ENCODE measurements at places on chromosomes 5 and 9.

GRCh38 chr5:95256991-95257390 lies 27.9 kb downstream of the MCTP1 start:
- DNase-seq = no peak

DNA sequence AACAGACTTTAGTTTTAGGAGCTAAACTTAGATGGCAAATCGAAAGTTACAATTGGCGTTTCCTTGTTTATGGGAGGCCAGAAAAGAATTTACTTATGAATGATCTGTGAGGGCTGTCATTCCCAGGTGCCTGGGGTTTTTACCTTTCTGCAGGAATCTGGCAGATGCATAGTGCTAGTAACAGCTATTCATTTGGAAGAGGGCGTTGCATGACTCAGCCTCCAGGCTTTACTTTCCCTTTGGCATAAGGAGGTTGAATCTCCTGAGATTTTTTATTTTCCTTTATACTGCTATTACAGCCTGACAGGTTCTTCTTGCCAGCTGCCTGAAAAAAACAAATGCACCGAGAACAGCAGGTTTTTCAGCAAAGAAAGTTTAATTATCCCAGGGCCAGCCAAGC lies 30.0 kb downstream of the CARD6 start:
- no peak for DNase-seq

DNA sequence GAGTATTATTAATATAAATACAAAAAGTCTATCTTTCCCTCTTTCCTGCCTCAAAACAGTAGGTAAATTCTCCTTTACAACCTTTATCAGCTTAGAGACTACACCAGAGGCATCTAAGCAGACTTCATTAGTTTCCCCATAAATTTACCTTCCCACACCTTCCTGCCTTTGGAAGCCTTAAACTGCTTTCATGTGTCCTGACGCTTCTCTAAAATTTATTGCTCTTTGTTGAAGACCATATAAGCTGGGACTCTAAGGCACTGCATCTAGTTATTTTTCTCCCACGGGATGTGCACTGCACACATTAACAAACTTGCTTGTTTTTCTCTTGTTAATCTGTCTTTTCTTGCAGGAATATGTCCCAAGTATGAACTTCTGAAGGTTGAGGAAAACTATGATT lies 51.8 kb downstream of the DEPDC1B start:
- DNase-seq = no peak

GRCh38 chr9:87494970-87495471 lies 2.6 kb upstream of the DAPK1 start:
- DNase-seq = no peak

GRCh38 chr5:52743012-52743411 lies 44.7 kb upstream of the ITGA1 start:
- peak; percentile 39 for DNase-seq

GRCh38 chr5:166341740-166342337 lies 1949.6 kb upstream of the WWC1 start:
- DNase-seq = no peak

- no peak for DNase-seq
These were observed 1.4 kb upstream of the CTNNAL1 start for GRCh38 chr9:109014608-109015280.

DNA sequence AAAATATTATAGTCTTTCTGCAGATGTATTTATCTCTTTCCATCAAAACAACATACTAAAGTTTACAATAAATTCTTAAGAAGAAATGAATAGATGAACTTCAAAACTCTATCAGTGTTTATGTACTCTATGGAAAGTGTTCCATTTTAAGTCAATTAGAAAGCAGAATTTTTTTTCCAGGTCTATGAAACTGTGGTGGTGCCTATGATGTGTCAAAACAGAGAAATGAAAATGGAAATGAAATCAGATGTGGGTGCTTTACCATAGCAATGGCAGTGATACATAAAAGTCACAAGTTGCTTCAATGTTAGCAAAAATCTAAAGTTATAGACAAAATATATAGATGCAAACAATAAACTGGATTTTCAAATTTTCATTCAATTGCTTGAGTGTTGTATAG lies 97.3 kb downstream of the PTCH1 start:
- no peak for DNase-seq

DNA sequence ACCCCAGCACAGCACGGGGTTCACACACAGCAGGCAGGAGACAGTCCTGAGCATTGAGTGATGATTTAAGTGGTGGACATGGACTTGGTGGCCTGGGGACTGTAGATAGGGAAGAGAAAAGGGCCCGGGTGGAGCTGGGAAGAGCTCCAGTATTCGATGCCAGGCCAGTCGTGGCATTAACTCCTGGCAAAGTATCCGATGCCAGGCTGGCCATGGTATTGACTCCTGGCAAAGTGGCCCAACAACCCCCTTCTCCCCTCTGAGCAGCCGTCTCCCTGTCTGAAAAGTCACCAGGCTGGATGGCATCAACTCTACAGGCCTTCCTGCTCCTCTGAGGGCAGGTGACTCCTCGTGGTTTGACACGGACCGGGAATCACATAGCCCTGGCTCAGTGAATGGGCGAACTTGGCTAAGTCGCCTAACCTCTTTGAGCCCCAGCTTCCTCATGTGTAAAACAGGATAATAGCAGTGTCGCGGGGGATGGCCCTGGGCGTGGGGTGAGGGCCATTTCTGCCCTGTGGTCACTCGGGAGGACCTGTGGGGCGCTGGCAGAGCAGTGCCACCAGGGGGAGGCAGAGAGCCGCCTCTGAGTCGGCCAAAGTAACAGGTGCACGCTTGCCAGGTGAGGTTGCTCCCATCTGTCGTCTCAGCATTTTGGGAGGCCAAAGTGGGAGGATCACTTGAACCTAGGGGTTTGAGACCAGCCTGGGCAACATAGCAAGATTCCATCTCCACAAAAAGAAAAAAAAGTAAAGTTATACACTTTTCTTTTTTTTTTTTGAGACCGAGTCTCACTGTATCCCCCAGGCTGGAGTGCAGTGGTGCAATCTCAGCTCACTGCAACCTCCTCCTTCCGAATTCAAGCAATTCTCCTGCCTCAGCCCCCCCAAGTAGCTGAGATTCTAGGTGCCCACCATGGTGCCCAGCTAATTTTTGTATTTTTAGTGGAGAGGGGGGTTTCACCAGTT lies 5.7 kb upstream of the SEC16A start:
- DNase-seq = peak; percentile 69

GRCh38 chr9:65449423-65449822 lies 164.4 kb upstream of the FOXD4L5 start:
- no peak for DNase-seq

GRCh38 chr9:85895685-85896084 lies 45.3 kb upstream of the NAA35 start:
- DNase-seq = no peak

GRCh38 chr5:34886392-34887119 lies 28.7 kb downstream of the RAD1 start:
- no peak for DNase-seq

- no peak for DNase-seq
These were observed 505.1 kb downstream of the TLR4 start for GRCh38 chr9:118209343-118209742.

GRCh38 chr5:45410304-45410995 lies 285.7 kb downstream of the HCN1 start:
- no peak for DNase-seq

DNA sequence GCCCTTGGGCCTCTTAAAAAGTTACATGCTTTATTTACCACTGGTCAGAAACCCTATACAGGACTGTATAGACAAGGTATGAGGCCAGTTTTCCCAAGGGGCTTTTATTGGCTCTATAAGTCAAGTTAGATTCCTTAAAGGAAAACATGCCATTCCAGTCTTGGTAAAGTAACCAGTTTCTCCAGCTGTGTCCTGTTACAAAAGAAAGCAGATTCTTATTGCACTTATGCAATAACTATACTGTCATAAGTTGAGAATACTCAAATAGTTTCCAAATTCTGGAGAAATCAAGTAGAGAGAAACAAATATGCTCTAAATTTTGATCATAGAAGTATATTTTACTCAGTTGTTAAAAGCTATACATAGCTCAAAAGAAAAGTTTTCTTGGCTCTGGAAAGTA lies 47.2 kb downstream of the PTGS1 start:
- DNase-seq = no peak

GRCh38 chr9:118693645-118694044 lies 675.6 kb downstream of the BRINP1 start:
- no peak for DNase-seq

DNA sequence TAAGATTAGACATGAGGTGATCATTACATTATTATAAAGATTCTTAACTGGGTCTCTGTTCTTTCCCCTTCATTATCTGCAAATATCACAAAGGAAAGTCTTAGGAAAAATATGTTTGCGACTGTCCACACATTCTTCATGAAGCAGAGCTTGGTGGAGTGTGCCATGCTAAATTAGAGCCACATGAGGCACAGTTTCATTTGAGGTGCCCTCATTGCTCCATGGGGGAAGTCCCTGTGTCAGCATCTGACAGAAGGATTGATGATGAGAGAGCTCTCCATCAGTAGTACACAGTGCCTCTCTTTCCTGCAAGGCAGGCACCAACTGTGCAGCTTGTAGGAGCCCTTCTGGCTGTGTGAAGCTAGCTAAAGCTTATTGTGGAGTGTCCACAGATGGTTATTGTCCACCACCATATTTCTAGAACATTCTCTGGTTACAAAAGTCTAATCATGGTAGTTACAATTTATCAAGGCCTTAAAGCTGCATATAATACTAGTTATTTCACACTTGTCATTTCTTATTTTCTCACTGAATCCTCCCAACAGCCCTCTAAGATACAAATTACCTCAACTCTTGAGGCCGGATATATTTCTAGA lies 63.9 kb downstream of the C9orf152 start:
- no peak for DNase-seq

- no peak for DNase-seq
These were observed 102.0 kb downstream of the LPAR1 start for GRCh38 chr9:110936237-110936636.

GRCh38 chr5:10735569-10736276 lies 25.3 kb downstream of the DAP start:
- DNase-seq = no peak

GRCh38 chr5:9538504-9538903 lies 7.4 kb downstream of the SEMA5A start:
- DNase-seq = no peak

DNA sequence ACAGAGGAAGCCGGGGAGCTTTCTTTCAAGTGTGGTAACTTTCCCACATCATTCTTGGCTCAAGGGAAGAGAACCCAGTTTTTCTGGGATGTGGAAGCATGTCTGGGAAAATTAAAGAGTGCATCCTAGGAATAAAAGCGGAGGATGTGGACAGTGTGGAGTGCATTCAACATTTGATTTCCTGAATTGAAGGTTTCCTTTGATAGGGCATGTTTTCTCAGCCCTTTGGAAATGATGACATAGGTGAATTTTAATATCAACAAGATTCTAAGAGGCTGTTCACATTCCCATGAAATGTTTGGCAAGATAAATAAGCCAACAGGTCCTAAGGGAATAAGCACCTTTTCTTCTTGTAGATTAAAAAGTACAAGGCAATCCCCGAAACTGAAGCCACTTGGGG lies 63.6 kb downstream of the ENTREP1 start:
- no peak for DNase-seq

DNA sequence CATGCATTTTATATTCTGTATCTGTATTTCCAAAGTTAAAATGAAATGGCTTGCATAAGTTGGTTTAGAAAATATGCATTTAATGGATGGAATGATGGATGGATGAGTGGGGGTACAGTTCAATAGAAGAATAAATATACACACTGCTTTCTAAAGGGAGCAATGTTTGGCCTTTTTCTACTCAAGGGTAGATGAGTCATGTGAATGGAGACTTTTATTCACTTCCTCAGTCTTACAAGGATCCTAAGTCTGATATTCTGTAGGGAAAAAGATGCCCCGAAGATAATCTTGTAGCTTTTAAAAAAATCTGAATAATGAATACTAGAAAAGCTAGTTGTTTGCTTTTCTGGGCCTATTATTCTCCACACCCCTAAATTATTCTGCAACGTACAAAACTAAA lies 2112.1 kb downstream of the MAT2B start:
- DNase-seq = no peak

DNA sequence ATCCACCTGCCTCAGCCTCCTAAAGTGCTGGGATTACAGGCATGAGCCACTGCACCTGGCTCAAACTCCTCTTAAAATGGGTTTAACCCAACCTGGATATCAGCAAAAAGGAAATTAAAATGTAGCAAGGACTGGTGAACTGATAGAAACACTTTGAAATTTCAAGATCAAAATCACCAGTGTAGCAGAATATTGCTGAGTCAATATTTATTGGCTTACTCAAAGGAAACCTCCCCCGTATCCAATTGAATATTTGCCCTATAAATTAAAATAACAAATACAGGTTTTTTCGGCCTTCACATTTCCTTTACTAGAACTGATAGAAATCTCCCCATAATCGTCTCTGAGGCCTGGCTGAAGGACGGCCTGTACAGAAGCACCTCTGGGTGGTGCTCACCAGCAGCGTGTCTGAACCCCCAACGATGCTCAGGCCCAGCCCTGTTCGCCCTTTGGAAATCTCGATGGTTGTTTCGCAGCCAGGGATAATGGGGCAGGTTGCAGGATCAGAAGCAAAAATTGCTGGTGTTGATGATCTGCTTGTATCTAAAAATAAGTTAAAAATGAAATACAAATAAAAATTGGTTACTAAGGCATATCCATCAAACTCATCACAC lies 156.6 kb downstream of the MPDZ start:
- no peak for DNase-seq

DNA sequence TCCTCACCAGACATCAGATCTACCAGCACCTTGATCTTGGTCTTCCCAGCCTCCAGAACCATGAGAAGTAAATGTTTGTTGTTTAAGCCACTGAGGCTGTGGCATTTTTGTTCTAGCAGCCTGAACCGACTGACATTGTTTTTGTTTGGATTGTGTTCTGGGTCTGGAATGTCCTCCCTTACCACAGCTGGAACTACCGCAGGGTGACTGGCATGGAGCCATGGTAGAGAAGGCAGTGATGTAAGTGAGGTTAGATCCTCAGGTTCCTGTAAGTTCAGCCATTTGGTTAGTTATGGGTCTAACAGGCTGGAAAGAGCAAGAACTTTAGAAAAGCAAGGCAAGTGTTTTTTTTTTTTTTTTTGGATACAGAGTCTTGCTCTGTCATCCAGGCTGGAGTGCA lies 209.3 kb downstream of the DAB2IP start:
- no peak for DNase-seq

GRCh38 chr9:87609486-87609885 lies 111.8 kb downstream of the DAPK1 start:
- DNase-seq = no peak

- DNase-seq = no peak
These were observed 25.3 kb downstream of the AP3B1 start for GRCh38 chr5:78269088-78269703.

GRCh38 chr9:127634698-127635097 lies 22.6 kb downstream of the STXBP1 start:
- no peak for DNase-seq

- no peak for DNase-seq
These were observed 330.3 kb downstream of the GADD45G start for GRCh38 chr9:89935115-89935514.
